ENCODE measurements at places on chromosomes 12 and 14. TPM values are rescaled to one million over a fixed set of nuclear protein-coding genes. Genes with fewer than 3 reads are reported as not detected.
A peak's percentile ranks its signal among the peaks of the same experiment; 100 is the strongest.

The LMNTD1 gene
- not detected for total RNA-seq

The NFE2 gene
- total RNA-seq, result not detected

The ARMH4 gene
- 0.75 TPM for total RNA-seq

The TSPAN19 gene
- not detected for total RNA-seq

The WNT1 gene
- not detected for total RNA-seq

The GPR135 gene
- total RNA-seq, result 13.1 TPM

The ABHD12B gene
- total RNA-seq, result not detected

The NKX2-8 gene
- not detected for total RNA-seq

- H3K36me3 ChIP-seq, result no peaks in the 10 kb centered on the region
- no peak overlapping the region for H3K4me3 ChIP-seq
- H3K27ac ChIP-seq, result no peak overlapping the region
- no peaks in the 10 kb centered on the region for H3K4me1 ChIP-seq
- DNase-seq, result no peak
These were observed 89.8 kb downstream of the ZFP36L1 start for GRCh38 chr14:68703093-68703492.

GRCh38 chr14:95522116-95522515 lies 5.7 kb upstream of the SYNE3 start:
- no peaks in the 10 kb centered on the region for H3K36me3 ChIP-seq
- H3K27ac ChIP-seq, result no peak overlapping the region
- no peak for DNase-seq
- no peaks in the 10 kb centered on the region for H3K27me3 ChIP-seq

DNA sequence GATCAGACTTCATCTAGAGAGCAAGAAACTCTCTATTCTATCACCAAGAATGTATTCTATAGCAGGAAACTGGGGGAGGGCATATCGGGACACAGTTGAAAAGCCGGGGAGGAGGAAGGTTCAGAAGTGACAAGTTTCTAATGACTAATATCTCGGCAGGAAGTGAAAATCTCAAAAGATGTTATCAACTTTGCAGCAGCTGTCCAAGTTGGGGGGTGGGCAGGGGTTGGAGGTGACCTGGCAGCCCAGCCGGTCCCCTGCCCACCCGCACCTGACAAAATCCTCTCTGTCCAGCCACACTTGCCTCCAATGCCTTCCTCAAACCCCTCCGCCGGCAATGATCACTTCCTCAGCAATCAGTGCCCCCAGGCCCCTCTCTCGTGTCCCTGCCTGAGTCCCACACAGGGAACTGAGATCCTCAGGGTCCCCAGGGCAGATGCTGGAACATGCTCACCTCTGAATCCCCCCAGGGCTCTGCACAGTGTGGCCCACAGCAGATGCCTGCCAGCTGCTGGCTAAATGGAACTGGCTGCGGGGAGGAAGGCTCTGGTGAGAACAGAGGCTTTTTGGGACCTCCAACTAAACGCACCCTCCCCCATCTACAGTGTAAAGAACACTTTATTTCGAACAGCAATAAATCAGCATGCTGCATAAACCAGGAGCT lies 43.9 kb downstream of the CCDC88C start:
- H3K27me3 ChIP-seq, result no peaks in the 10 kb centered on the region
- H3K36me3 ChIP-seq, result peaks cover 1% of the 10 kb centered on the region
- H3K27ac ChIP-seq, result peak overlapping the region; percentile 24
- peak; percentile 77 for DNase-seq

DNA sequence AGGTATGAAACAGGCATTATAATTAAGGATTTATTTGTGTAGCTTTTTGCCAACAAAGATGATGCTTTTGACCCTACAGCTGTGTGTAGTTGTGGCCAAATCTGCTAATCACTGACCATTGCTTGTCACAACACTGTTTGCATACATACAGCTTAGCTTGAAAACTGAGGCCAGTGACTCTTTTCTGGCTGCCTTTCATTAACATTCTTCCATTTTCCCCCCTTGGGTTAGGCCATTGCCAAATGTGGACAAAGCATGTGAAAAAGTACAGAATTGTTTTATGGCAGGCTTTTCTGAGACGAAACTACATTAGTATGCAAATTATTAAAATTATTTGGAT lies 263.3 kb downstream of the SLC16A7 start:
- no peak overlapping the region for H3K27ac ChIP-seq
- no peak for DNase-seq
- H3K4me3 ChIP-seq, result no peak overlapping the region
- no peaks in the 10 kb centered on the region for H3K27me3 ChIP-seq
- no peaks in the 10 kb centered on the region for H3K4me1 ChIP-seq
- H3K36me3 ChIP-seq, result no peaks in the 10 kb centered on the region

DNA sequence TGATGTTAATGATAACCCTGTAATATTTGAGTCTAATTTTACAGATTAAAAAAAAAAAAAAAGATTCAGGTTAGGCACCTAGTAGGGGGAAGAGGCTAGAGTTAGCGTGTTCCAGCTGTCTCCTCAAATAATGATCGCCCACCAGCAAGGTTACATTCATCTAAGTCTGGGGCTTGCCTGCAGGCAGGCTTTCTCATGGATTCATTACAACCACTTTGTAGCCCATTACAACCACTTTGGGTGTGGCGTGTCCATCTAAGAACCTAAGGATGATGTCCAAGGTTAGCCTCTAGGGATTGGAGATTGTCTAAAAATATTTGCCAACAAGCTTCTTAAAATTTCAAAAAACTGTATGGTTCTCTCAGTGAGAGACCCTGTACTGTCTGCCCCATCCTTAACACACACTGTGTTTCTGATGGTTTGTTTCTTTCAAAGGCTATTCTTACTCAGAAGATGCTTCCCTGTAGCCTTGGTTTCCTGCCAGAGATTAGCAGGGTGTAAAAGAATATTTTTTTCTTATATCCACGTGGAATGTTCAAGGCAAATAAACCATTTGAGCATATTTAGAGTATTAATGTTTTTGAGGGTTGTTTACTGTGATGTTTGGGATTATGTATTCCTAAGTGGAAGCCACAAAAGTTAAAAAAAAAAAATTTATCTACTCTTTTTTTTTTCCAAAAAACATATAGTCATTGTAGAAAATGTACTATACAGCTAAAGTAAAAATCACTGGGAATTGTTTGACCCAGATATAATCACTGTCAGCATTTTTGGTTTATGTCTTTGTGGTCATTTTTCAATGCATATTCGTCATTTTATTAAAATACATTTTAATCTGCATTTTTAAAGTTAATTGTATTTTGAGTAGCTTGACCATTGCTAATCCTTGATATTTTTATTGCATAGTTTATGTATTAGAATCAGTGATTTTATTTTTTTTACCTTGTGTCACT lies 1.7 kb downstream of the DYNC1H1 start:
- DNase-seq, result peak; percentile 61
- peak overlapping the region; percentile 92 for H3K4me3 ChIP-seq
- H3K36me3 ChIP-seq, result peaks cover 10% of the 10 kb centered on the region
- peak overlapping the region; percentile 57 for H3K27ac ChIP-seq
- no peaks in the 10 kb centered on the region for H3K27me3 ChIP-seq
- H3K4me1 ChIP-seq, result peaks cover 69% of the 10 kb centered on the region

DNA sequence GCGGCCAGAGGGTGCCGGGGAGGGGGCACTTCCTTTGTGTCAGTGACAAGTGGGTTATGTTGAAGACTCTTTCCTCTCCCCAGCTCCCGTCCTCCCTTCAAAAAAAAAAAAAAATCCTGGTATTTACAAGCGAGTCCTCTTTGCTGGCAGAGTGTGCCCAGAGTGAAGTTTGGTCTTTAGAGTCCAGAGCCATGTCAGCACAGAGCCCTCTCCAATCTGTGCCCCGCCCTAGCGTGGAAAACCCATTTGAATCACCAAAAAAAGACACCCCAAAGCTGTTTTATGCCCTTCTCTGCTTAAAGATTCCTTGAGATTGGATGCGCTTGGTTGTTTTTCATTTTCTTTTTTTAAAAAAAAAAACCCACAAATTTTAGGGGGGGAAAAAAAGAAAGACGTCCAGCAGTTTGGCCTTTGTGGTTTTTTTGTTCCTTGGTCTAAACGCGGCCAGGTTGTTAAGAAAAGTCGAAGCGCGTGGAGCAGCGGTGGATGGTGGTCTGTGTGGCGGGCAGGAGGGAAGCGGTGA lies 3.3 kb downstream of the NKX2-1 start:
- no peak overlapping the region for H3K27ac ChIP-seq
- no peaks in the 10 kb centered on the region for H3K27me3 ChIP-seq
- DNase-seq, result no peak
- H3K4me1 ChIP-seq, result no peaks in the 10 kb centered on the region
- no peak overlapping the region for H3K4me3 ChIP-seq

- no peaks in the 10 kb centered on the region for H3K36me3 ChIP-seq
- H3K4me3 ChIP-seq, result no peak overlapping the region
- no peak overlapping the region for H3K27ac ChIP-seq
- H3K4me1 ChIP-seq, result no peaks in the 10 kb centered on the region
These were observed 172.0 kb upstream of the PELI2 start for GRCh38 chr14:55946231-55946630.
